ENCODE measurements at places on chromosomes 6 and 20.

DNA sequence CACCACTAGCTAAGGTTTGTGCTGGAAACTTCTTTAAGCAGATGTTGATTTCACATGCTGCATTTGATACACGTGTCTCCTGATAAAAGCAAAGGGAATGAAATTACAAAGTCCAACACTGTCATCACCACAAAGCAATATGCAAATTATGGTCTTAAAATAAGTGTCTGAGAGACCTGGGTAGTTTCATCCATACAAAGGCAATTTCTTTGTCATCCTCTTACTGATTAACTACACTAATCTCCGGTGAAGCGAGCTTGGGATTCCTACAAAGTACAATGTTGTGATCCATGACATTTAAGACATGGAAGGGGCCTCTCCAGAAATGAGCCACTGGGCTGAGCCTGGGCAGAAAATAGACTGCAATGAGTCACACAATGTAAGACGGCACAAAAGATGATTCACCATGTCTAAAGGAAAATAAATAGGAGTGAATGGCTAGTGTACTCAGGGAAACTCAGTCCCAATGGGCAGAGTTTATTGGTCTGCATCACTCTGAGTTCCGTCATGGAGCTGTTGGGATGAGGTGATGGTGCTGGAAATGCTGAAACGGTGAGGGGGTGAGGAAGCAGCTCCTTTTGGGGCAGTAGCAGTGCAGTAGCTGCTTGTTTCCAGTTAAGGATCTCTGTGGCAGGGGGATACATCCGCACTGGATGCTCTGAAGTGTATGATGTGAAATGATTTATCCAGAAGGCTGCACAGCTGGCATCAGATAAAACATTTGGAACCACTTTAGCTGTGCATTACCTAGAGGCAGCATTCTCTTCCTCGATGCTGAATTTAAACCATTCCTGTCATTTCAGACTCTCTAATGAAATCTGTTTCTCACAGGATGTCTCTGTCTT is 103.3 kb downstream of the IBTK start:
- peaks cover 5% of the 10 kb centered on the region for H3K4me1 ChIP-seq
- peak overlapping the region; percentile 82 for H3K27ac ChIP-seq
- H3K27me3 ChIP-seq, result no peaks in the 10 kb centered on the region
- H3K36me3 ChIP-seq, result peaks cover 7% of the 10 kb centered on the region
- H3K4me3 ChIP-seq, result peak overlapping the region; percentile 55
- DNase-seq, result peak; percentile 98

DNA sequence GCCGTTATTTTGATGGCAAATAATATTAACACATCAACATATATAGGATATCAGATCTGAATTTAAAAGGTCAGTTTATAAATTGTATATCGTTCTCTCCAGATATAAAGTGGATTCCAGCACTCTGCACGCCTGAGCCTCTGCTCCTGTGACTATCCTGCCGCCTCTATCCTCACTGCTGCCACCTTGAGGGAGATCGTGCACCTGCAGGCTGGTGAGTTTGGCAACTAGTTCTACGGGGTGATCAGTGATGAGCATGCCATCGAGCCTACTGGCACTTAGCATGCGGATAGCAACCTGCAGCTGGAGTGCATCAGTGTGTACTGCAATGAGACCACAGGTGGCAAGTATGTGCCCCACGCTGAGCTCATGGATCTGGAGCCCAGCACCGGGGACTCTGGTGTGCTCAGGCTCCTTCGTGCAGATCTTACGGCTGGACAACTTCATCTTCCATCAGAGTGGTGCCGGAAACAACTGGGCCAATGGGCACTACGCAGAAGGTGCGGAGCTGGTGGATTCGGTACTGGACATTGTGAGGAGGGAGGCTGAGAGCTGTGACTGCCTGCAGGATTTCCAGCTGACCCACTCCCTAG is 84.9 kb downstream of the FBXO5 start:
- H3K27me3 ChIP-seq, result peaks cover 3% of the 10 kb centered on the region
- H3K27ac ChIP-seq, result no peak overlapping the region
- DNase-seq, result peak; percentile 56
- H3K36me3 ChIP-seq, result no peaks in the 10 kb centered on the region

GRCh38 chr6:20712011-20712410 is 177.8 kb downstream of the CDKAL1 start:
- H3K27ac ChIP-seq, result no peak overlapping the region
- no peaks in the 10 kb centered on the region for H3K27me3 ChIP-seq
- H3K4me3 ChIP-seq, result no peak overlapping the region
- no peaks in the 10 kb centered on the region for H3K36me3 ChIP-seq

- H3K4me1 ChIP-seq, result peaks cover 11% of the 10 kb centered on the region
- H3K27ac ChIP-seq, result no peak overlapping the region
- H3K27me3 ChIP-seq, result peaks cover 19% of the 10 kb centered on the region
- no peak for DNase-seq
These were observed 36.8 kb upstream of the DDR1 start for GRCh38 chr6:30847421-30847970.

GRCh38 chr6:156988276-156989158 is 211.3 kb downstream of the ARID1B start:
- H3K4me1 ChIP-seq, result peaks cover 16% of the 10 kb centered on the region
- peak; percentile 57 for DNase-seq
- no peak overlapping the region for H3K27ac ChIP-seq
- H3K4me3 ChIP-seq, result no peak overlapping the region
- H3K27me3 ChIP-seq, result no peaks in the 10 kb centered on the region

DNA sequence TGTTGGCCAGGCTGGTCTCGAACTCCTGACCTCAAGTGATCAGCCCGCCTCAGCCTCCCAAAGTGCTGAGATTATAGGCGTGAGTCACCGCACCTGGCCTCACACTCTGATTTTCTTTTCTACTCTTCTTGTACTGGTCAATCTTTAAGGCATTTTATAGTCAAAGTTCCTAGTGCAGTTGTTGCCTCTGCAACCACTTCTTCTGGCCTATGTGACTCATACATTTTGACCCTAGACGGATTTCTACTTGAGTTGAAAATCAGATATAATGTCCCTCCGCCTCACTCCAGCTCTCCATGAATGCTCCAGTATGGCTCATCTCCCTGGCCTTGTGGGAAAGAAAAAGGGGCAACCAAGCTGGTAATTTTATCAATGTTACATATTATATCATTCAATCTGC is 42.4 kb downstream of the TNFRSF21 start:
- H3K27me3 ChIP-seq, result no peaks in the 10 kb centered on the region
- DNase-seq, result peak; percentile 55
- peaks cover 4% of the 10 kb centered on the region for H3K4me1 ChIP-seq

GRCh38 chr6:1081551-1082284 is 230.2 kb upstream of the FOXQ1 start:
- H3K4me1 ChIP-seq, result no peaks in the 10 kb centered on the region
- H3K36me3 ChIP-seq, result no peaks in the 10 kb centered on the region
- DNase-seq, result peak; percentile 23
- no peak overlapping the region for H3K4me3 ChIP-seq

- H3K27me3 ChIP-seq, result peaks cover 31% of the 10 kb centered on the region
- H3K4me1 ChIP-seq, result no peaks in the 10 kb centered on the region
- H3K4me3 ChIP-seq, result no peak overlapping the region
- no peak for DNase-seq
These were observed 82.8 kb downstream of the COL9A1 start for GRCh38 chr6:70219943-70220613.

DNA sequence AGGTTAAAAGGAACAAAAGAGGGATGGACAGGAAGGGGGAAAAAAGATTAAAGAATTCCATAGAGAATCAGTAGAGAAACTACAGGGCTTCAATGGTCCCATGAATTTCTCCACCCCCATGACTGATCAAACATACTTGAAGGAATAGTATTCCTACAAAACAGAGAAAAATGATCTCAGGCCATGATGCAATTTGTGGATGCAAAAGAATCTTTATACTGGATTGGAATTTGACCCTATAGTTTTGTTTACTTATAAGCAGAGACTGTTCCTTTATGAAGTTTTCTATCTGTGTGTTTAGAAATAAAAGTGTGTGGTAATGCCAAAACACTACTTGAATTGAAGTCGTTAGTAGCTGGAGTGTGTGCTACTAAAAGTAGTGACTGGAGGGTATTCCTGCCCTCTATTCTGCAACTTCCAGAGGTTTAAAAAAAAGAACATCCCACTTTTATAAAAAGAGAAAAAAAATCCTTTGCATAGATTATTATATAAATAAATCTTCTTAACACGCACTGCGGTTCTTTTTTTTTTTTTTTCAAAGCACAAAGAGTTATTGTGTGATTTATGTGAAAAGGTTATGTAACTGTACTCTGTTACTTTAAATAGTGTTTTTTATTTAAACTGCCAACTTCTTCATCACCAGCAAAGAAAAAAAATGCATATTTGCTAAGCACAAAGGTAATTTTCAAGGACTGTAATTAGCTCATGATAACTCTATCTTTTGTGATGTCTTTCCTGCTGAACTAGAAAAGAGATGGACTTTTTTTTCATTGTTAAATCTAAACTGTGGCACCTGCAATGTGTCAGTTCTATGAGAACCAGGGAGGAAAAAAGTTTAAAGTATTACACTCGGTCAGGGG is 214.5 kb upstream of the CITED2 start:
- DNase-seq, result peak; percentile 92
- H3K36me3 ChIP-seq, result no peaks in the 10 kb centered on the region
- no peak overlapping the region for H3K4me3 ChIP-seq
- peak overlapping the region; percentile 98 for H3K27ac ChIP-seq
- no peaks in the 10 kb centered on the region for H3K27me3 ChIP-seq

- peak; percentile 30 for DNase-seq
- H3K4me1 ChIP-seq, result peaks cover 23% of the 10 kb centered on the region
- no peak overlapping the region for H3K4me3 ChIP-seq
These were observed 45.1 kb downstream of the TRERF1 start for GRCh38 chr6:42406306-42407280.

- H3K27me3 ChIP-seq, result no peaks in the 10 kb centered on the region
- H3K27ac ChIP-seq, result peak within 1 kb of the TSS; percentile 65
- peak within 1 kb of the TSS; percentile 99 for H3K4me3 ChIP-seq
- peak; percentile 86 for DNase-seq
- H3K36me3 ChIP-seq, result peaks cover 9% of the 10 kb centered on the region
These were observed at the start of gene EXOC2 for GRCh38 chr6:692858-693722. EXOC2 (minus strand) TSS chr6:693139; CDS start chr6:637818, 55,321 bp downstream.

GRCh38 chr20:12180107-12180661 is 262.5 kb downstream of the BTBD3 start:
- H3K4me1 ChIP-seq, result no peaks in the 10 kb centered on the region
- no peaks in the 10 kb centered on the region for H3K36me3 ChIP-seq
- no peak overlapping the region for H3K4me3 ChIP-seq
- no peak for DNase-seq
- H3K27ac ChIP-seq, result no peak overlapping the region

DNA sequence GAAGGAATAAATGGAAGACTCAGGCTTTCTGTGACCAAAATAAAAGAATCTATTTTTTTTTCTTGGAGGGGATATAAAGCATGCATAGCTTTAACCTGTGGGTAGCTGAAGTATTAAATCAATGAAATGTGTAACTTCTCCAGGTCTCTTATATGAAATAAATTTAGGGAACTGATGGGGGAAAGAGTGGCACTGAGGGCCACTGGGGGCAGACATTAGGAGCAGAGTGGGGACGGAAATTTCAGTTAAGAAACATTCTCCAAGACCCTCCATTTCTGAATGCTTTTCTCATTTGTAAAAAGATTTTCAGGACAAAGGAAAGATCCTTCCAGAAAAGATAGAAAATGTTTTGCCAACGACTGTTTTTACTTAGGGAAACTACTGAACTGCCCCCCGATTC is 131.0 kb downstream of the GPX5 start:
- peak overlapping the region; percentile 79 for H3K4me3 ChIP-seq
- no peak for DNase-seq
- H3K4me1 ChIP-seq, result peaks cover 5% of the 10 kb centered on the region
- no peaks in the 10 kb centered on the region for H3K36me3 ChIP-seq
- peaks cover 37% of the 10 kb centered on the region for H3K27me3 ChIP-seq

DNA sequence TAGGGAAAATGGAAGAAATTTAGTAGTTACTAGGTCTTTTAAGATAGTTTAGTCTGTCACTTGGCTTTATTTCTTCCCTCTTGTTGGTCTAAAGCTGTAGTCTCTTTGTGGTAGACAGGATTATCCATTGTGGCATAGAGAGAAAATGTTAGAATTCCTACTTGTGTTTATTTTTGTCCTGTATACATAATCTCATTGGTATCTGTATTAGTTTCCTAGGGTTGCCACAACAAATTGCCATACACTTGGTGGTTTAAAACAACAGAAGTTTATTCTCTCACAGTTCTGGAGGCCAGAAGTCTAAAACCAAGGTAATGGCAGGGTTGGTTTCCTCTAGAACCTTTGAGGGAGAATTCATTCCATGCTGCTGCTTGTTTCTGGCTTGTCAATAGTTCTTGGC is 119.4 kb downstream of the ZFAND3 start:
- H3K4me3 ChIP-seq, result no peak overlapping the region
- peak; percentile 90 for DNase-seq
- no peaks in the 10 kb centered on the region for H3K27me3 ChIP-seq
- H3K36me3 ChIP-seq, result no peaks in the 10 kb centered on the region
- H3K4me1 ChIP-seq, result no peaks in the 10 kb centered on the region

DNA sequence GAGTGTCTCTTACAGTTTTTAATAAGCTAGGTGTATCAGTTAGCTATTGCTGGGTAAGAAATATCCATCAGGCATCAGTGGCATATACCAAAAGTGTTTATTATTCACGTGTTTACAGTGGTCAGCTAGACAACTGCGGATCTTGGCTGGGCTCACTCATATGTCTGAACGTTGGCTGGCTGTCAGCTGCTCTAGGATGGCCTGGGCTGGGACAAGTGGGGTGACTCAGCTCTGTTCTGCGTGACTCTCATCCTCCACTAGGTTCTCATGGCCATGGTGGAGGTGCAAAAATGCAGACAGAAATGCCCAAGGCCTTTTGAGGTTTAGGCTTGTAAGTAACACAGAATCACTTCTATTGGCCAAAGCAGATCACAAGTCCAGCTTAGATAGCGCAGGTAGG is 22.0 kb downstream of the ZNF341 start:
- H3K36me3 ChIP-seq, result peaks cover 33% of the 10 kb centered on the region
- peak; percentile 35 for DNase-seq
- H3K27me3 ChIP-seq, result no peaks in the 10 kb centered on the region

DNA sequence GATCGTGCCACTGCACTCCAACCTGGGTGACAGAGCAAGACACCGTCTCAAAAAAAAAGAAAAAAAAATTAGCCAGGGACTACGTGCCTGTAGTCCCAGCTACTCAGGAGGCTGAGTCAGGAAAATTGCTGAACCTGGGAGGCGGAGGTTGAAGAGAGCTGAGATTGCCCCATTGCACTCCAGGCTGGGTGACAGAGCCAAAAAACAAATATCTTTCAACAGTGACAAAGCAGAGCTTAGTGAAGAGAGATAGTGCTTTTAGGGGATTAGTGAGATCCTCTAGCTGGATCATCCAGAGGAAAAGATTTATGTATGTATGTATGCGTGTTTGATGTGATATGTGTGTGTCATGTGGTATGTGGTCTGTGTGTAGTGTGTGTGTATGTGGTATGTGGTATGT is 56.6 kb downstream of the IL22RA2 start:
- H3K4me3 ChIP-seq, result no peak overlapping the region
- H3K27me3 ChIP-seq, result no peaks in the 10 kb centered on the region
- DNase-seq, result no peak
- no peak overlapping the region for H3K27ac ChIP-seq
- H3K36me3 ChIP-seq, result no peaks in the 10 kb centered on the region
- H3K4me1 ChIP-seq, result no peaks in the 10 kb centered on the region

GRCh38 chr20:62707921-62708521 is 615 bp upstream of the NTSR1 start:
- H3K27ac ChIP-seq, result no peak overlapping the region
- peaks cover 39% of the 10 kb centered on the region for H3K27me3 ChIP-seq
- DNase-seq, result no peak
